DMS 273 treated with DMSO at 0.1 percent for 48 hours (cell line): ENCODE measurements at places on chromosomes 7 and 10.

DNA sequence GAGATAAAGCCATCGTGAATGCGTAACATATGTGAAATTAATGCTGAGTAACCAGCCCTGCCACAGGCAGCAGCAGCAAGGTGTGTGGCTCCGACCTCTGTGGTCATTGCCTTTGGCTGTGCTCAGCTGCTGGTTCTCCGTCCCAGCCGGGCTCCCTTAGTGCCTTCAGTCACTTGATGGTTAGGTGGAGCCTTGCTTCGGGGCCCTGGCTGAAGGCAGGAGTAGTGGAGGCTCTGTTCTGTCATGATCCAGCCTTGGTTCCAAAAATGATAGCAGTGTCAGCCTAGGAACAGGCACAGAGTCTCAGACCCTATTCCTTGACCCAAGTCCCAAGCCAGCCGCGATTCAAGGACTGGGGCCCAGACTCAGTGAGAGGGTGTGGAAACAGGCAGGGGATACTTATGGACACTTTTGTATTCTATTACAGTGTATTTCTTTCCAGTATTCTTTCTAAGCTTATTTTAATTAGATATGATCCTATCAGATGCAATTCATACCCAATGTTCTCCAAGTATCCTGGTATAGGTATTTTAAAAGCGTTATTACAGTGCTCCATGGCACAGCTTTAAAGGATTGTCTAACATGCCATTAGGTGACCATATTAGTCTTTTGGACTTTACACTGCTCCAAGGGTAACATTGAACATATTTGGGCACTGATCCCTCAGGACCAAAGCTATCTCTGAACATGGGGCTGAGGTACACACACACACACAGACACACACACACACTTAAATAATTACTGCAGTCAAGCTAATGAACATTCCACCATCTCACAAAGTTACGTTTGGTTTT, 9.0 kb downstream of the SCART1 start:
- no peak for DNase-seq

GRCh38 chr10:127243490-127244272, 47.3 kb upstream of the INSYN2A start:
- peak; percentile 10 for DNase-seq

- DNase-seq: no peak
Observed at GRCh38 chr7:31991846-31992245, 78.4 kb downstream of the PDE1C start.

GRCh38 chr10:54576541-54576940, 224.5 kb downstream of the PCDH15 start:
- DNase-seq: no peak

GRCh38 chr7:157476201-157476600, 139.4 kb downstream of the DNAJB6 start:
- no peak for DNase-seq

GRCh38 chr7:158829021-158829341, 328 bp downstream of the ESYT2 start:
- peak; percentile 58 for DNase-seq

- DNase-seq: no peak
Observed at GRCh38 chr7:98653601-98654310, 36.7 kb downstream of the NPTX2 start.

GRCh38 chr7:140081774-140082425, 19.1 kb upstream of the PARP12 start:
- DNase-seq: no peak

GRCh38 chr10:128147669-128148068, 21.4 kb upstream of the MKI67 start:
- DNase-seq: no peak

GRCh38 chr10:111234914-111235302, 158.1 kb downstream of the ADRA2A start:
- no peak for DNase-seq

- DNase-seq: no peak
Observed at GRCh38 chr7:135425036-135425435, 84.9 kb downstream of the CNOT4 start.

GRCh38 chr7:94250987-94251386, 143.7 kb upstream of the COL1A2 start:
- peak; percentile 42 for DNase-seq

- DNase-seq: no peak
Observed at GRCh38 chr10:70694418-70695141, 22.3 kb downstream of the ADAMTS14 start.

GRCh38 chr7:40288827-40289226, 154.0 kb downstream of the SUGCT start:
- DNase-seq: no peak

DNA sequence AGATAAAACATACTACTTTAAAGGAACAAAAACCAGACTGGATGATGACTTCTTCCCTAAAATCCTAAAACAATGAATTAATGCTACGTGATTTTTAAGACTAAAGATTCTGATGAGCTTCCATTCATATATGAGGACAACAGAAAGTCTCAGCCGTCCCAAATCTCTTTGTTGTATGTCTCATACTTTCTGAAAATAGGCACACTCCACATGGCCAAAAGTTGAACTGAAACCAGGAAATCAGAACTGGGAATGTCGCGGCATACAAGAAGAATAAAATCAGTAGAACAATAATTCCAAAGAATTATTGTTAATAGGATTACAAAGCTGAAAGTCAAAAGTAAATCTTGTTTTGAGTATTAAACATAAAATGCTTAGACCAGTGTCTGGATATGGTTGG, 195.4 kb upstream of the GHITM start:
- no peak for DNase-seq

DNA sequence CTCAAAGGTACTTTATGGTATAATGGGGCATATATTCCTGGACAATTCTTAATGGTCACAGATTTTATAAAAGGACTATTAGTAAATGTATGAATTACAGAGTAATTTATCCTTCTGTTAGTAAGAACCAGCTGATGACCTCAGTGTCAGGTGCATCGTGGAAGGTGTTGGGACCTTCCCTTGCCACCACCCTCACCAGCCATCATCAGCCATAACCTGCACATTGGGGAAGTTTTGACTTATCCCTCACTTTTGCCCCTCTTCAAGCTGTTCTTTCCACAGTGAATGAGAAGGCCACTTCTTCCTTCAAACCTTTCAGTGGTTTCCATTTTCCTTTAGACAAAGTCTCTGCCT, 52.2 kb downstream of the FIGNL1 start:
- no peak for DNase-seq

GRCh38 chr10:97475936-97476594, 22.2 kb downstream of the MMS19 start:
- DNase-seq: no peak

- DNase-seq: no peak
Observed at GRCh38 chr10:93080350-93081046, 6.8 kb downstream of the CYP26A1 start.

GRCh38 chr10:86310291-86310690, 56.3 kb downstream of the GRID1 start:
- no peak for DNase-seq

DNA sequence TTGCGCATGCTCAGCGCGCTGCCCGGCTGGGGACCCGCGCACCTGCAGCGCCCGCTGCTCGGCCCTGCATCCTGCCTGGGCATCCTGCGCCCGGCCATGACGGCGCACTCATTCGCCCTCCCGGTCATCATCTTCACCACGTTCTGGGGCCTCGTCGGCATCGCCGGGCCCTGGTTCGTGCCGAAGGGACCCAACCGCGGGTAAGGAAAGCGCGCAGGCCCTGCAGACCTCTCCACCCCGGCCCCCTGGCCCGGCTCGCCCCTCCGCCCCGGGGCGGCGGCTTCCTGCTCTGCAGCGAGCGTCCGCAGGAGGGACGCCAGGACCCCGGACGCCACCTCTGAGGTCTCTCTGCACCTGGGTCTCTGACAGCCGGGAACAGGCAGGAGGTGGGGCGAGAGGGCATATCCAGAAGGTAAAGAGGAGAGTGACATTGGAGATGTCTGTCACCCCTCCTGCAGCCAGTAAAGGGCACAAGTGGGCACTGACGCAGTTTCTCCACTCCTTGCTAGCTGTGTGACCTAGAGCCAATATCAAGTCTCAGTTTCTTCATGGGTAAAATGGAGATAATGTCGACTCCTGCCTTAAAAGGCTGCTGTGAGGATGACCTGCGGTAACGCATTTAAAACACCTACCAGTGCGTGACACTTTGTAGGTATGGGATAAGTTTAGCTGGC, 338 bp downstream of the ATP6V0E2 start:
- DNase-seq: no peak

GRCh38 chr7:105585850-105586500, 4.7 kb upstream of the EFCAB10 start:
- DNase-seq: no peak

GRCh38 chr10:102327641-102328040, 67.9 kb upstream of the NFKB2 start:
- no peak for DNase-seq

DNA sequence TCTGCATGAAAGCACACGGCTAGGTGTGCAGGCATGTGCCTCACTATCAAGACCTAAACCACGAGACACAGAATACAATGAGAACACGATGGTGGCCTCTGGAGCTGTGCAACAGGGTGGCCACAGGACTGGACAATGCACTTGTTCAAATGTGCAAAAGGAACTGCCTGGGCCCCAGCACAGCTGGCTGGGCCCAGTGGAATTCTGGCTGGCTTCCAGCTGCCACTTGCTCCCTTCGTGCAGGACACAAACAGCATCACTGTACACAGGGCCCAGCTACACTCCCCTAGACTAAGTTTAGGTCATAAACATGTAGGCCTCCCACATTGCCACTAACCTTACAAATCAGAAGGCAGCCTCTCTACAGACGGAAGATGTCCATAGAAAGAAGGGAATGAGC, 23.4 kb downstream of the DOCK4 start:
- DNase-seq: no peak

GRCh38 chr7:114985116-114985715, 63.3 kb downstream of the MDFIC start:
- DNase-seq: no peak

DNA sequence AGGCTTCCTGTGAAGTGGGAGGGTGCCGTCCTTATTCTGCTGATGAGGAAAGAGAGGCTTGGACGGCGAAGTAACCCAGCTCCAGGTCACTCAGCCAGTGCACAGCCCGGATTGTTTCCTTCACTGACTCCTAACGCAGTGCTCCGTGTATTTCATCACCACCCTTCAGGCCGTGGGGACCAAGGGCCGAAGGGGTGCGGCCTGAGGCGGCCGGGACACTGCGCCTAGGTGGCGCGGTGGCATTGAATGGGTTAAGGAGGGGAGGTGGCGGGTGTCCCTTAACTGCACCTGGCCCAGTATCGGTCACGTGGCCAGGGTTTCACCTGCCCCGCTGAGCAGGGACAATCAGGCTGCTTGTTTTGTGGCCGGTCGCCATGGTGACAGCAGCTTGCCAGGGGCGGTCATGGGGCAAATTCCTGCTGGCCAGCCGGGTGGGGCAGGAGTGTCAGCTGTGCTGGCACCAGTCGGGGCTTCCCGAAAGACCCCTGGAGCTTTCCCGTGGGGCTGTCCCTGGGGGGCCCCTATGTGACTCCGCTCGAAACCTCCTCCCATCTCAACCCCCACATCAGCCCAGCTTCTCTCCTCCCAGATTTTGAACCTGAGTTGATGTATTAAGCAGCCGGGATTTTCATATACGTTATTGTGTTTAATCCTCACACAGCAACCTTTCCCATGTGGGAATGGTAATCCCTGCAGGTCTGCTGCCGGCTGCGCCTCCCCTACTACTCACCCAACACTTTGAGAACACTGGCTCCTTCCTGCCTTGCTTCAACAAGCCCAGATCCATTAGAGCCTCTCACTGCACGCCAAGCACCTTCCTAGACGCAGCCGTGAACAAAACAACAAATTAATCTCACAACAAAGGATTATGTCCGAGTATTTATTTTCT, 4.4 kb upstream of the ABHD11 start:
- DNase-seq: no peak

- DNase-seq: no peak
Observed at GRCh38 chr7:1466524-1467271, 7.4 kb upstream of the MICALL2 start.

- DNase-seq: peak; percentile 57
Observed at GRCh38 chr10:110209454-110209925, 2.1 kb downstream of the MXI1 start.

DNA sequence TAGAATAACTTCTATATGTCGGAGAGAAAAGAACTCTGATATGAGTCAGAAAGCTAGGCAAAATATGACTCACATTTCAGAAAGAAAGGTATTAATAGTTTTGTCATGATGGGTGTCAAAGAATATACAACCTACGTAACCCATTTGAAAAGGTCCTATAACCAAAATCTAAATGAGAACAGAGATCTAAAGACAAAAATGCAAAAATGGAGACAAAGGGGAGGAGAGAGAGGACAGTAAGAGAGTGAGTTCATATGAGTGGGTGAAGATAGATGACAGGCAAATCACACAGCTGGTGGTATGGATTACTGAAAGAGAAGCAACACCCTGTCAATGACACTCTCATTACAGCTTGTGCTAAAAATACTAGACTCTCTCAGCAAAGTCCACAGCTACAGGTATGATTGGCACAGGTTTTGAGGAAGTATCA, 25.6 kb downstream of the ANKMY2 start:
- no peak for DNase-seq

DNA sequence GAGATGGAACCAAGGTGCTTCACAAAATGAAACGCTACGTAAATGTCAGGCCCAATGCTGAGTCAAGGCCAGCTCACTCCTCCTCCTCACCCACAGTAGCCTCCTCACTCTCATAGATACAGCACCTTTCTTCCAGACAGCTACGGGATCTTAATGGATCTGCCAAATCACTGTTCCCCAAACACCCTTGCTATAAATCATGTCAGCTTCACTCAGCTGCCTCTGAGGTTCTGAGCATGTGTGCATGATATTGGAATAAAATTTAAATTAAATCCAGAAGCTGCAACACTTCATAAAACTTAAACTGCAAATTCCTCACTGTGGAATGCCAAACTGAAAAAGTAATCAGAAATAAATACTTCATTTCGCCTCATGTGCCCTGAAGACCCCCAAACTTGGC, 14.7 kb upstream of the CPXM2 start:
- DNase-seq: no peak

DNA sequence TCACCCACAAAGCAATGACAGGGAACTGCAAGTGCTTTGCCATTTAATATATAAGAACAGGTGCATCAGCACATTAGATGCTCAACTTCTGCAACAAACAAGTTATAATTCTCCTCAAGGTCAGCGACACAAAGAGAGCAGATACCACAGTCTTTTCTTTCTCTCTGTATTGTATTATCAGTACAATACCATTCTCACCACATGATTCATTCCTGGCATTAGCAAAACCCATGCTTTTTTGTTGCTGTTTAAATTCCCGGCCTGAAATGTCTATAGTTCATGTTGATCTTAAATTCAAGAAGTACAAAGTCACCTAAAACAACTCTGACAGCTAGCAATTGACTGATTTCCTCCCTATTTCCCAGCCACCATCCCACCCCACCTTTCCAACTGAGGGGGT, 111.8 kb upstream of the FEZF1 start:
- no peak for DNase-seq

GRCh38 chr7:151863386-151864079, 13.4 kb downstream of the PRKAG2 start:
- no peak for DNase-seq

GRCh38 chr10:49118430-49119074, 3.2 kb upstream of the VSTM4 start:
- DNase-seq: no peak

- DNase-seq: no peak
Observed at GRCh38 chr7:150463461-150463860, 13.0 kb downstream of the GIMAP8 start.
